ENCODE measurements at places on chromosomes 4 and X.
A peak's percentile ranks its signal among the peaks of the same experiment; 100 is the strongest.

GRCh38 chr4:52234561-52235440 lies 183.7 kb downstream of the SPATA18 start:
- peak; percentile 48 for DNase-seq

DNA sequence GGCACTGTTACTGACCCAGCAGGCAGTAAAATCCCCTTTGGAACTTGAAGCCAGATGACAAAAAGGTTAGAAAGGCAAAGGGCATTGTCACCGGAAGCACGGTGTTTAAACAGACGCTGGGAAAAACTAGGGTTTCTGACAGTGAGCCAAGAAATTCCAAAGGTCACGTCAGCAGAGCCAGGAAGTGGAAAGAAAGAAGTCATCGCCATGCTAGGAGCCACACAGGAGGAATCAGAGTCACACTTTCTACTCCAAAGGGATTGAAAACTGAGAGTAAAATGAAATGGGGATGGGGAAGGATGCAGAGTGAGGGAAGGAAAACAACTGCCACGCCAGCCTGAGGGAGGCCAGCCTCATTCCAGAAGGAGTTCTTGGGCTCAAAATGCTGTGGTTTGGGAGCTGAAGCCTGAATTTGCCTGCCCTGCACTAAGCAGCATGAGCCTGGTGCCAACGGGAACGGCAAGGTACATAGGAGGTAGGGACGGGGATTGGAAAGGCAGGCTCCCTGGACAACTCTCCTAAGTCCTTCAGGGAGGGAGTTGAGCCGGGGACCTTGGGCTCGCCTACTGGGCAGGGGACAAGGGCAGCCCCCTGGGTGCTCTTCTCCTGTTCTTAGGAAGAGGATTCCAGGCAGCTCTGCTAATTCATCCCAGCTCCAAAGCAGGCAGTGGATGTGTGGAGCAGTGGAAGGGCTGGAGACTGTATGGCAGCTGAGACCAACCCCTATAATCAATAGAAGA lies 66.8 kb downstream of the SOWAHB start:
- peak; percentile 26 for DNase-seq

GRCh38 chr4:82515705-82516104 lies 46.1 kb downstream of the TMEM150C start:
- DNase-seq = peak; percentile 13

- DNase-seq = no peak
These were observed 9.1 kb downstream of the NOCT start for GRCh38 chr4:139024686-139025085.

DNA sequence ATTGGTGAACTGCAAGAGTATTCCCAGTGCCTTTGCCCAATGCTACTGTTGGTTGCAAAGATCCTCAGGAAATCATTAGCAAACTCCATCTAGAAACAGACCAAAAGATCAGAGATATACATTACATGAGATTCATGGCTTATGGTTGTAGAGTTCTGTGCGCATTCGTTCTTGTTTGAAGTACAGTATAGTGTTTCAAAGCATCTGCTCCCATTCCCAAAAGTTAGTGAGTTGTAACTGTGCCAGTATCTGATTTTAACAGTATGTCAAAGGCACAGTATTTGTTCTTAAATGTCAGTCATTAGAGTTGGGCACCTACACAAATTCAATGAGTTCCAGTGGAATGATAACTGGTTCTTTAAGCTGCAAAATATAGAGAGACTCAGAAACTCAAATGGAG lies 314.7 kb upstream of the ATOH1 start:
- DNase-seq = no peak

DNA sequence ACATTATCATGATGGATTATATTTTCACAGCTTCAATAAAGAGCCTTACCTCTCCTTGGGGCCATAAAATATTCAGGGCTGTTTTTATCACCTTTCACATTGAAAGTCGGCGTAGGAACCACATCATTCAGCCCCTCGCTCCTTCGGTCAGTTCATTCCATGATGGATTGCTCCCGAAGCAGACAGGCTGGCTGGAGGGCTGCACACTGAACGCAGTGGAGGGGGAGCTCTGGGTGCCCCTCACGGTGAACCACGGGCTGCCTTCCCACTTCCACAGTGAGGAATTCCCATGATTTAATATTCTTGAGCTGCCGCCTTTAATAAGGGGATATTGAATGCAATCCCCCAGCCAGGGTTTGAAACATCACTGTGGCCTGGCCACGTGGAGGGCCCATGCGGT lies 16.0 kb downstream of the PPP2R2C start:
- no peak for DNase-seq

- no peak for DNase-seq
These were observed 112.9 kb upstream of the ACSL4 start for GRCh38 chrX:109845996-109846395.

- no peak for DNase-seq
These were observed 995.5 kb downstream of the RAB28 start for GRCh38 chr4:12488672-12489071.

- no peak for DNase-seq
These were observed 28.3 kb upstream of the CLDN24 start for GRCh38 chr4:183350317-183351071.

DNA sequence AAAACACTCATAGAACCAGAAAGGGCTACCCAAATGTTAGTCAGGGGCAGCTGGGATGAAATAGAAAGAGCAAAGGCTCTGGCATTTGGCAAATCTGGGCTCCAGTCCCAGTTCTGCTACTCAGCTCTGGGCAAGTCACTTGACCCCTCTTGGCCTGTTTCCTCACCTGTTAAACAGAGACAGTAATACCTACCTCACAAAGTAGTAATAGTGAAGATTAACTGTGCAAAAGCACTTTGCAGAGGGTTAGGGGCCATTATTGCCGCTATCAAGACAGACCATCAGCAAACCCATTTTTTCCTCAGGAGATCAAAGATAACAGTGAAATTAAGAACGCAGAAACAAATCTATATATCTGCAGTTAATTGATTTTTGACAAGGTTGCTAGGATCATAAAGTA lies 20.6 kb downstream of the ZBTB33 start:
- DNase-seq = no peak

- DNase-seq = no peak
These were observed 41.8 kb downstream of the HTRA3 start for GRCh38 chr4:8311101-8312068.

DNA sequence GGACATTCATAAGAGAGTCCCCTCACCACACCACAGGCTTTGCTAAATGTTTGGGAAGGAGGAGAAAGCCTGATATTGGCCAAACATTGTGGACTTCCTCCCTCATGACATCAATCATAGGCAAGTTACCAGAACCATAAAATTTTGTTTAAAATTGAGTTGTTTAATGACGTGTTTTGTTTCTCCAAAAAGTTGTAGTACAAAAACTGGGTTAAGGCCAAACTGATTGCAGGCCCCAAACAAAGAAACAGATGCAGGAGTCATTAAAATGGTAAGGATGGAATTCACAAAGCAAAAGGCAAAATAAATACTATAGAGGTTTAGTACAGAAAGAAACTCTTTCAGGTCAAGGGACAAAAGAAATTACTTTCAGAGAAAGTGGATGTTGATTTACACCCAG lies 3.9 kb upstream of the ODAM start:
- DNase-seq = no peak

DNA sequence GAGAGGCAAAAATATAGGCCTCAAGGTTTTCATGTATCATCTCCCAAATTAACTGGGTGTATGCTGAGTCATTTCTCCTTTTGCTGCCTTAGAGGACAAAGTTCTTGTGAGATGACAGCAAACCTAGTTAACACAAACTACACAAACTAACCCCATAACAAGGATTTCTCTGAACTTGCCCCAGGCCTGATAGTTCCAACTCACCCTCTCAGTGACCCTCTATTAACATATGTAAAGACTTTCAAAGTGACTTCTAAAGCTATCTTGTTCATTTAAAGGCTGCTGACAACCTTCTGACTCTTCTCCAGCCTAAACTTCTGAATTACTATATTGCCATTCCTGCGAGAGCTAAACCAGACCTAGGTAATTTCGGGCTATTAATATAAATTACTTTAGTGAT lies 43.2 kb upstream of the CCDC149 start:
- DNase-seq = no peak

DNA sequence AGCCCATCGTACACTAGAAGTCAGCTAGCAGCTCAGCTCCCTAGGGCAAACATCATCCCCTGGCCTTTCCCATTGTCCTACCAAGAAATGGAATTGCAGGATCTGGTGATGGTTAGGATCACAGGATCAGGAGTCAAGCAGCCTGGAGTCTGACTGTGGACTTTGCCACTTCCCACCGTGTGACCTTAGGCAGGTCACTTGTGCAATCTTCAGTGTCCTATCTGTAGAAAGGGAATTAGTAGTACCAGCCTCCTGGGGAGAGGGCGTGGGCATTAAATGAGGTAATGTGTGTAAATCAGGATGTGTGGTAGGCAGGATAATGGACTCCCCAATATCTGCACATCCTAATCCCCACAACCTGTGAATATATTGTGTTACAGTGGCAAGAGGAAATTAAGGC lies 38.6 kb upstream of the APLN start:
- DNase-seq = no peak

DNA sequence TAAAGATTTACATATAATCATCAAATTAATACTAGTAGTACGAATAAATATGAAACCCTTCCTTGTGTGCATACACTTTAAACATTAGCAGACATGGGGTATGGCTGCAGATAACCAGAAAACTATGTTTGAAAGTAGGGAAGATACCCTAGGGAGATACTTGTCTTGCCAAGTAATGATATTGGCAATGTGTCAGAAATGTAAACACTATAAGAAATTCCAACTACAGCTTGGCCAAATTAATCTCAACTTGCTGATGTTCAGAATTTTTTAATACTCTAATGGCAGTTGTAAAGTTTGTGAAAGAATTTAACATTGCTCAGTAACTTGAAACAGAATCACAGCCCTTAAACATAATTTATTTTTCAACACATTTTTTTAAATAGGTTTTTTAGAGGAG lies 27.4 kb upstream of the HPGD start:
- DNase-seq = no peak

- no peak for DNase-seq
These were observed 4.4 kb downstream of the SEPTIN11 start for GRCh38 chr4:76953956-76954355.

DNA sequence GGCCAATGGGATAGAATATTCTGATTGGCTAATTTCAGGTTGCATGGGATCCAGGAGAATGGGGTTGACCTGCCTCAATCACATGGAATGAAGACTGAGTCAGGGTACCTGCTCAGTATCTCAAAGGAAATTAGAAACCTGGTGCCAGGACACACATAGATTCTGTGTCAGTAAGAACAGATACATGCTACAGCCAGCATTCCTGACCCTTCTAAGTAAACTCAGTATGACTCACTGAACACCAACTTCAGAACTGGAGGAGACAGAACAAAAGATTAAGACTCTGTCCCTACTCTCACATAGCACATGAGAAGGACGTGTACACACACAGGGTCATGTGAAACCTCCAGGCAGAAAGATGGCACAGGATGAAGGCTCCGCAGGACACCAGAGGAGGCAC lies 54.5 kb downstream of the FAM184B start:
- no peak for DNase-seq

- no peak for DNase-seq
These were observed 314.9 kb upstream of the DIPK2B start for GRCh38 chrX:45515262-45516215.

GRCh38 chrX:67555578-67556203 lies 11.9 kb downstream of the AR start:
- DNase-seq = no peak

- DNase-seq = no peak
These were observed 6.5 kb upstream of the NDST4 start for GRCh38 chr4:115119804-115120352.

DNA sequence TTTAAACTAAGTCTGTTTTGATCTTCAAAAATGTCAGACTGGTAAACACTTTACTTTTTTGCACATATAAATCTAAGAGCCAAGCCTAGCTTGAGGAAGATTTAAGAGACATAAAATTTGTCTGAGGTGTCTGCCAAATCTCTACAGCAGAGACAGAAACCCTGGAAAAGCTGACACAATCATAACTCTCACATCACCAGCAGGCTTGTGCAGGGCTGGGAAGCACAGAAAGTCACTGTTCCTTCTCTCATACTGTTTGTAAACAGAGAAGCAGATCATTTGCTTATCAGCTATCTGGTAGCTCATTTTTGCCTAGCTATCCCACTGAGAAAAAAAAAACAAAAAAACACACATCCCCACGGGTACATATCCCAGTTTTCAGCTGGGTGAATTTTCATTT lies 7.0 kb downstream of the ENOX2 start:
- no peak for DNase-seq

DNA sequence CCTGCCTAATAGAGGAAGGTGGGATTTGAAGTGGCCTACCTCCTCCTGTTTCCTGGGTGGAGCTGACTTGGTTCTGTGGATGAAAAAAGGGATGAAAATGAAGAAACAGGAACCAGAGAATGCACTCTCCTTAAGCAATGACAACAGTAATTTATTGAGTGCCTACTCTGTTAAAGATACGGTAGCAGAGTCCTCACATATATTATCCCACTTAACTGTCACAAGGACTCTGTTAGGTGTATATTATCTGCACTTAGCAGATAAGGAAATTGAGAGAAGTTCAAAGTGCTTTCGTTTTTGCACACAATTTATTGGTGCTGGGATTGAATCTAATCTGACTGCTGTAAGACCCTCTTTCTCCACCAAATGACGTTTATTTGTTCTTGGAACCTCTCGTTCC lies 301.2 kb downstream of the PACRGL start:
- no peak for DNase-seq

DNA sequence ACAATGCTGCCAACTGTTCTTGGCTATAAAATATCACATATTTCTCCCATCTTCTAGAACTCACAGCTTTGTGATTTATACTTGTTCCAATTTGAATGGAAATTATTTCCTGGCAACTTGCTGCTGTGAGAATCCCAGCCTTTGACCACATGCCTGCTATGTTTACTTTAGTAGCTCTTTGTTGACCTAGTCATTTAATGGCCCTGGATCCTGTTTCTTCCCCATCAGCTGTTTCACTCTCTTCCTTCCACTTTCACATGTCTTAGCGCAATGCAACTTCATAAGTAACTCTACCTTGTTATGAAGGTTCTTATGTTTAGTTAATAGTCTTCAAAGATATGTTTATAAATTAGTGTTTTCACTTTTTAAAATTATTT lies 1973.6 kb upstream of the AGA start:
- DNase-seq = no peak

DNA sequence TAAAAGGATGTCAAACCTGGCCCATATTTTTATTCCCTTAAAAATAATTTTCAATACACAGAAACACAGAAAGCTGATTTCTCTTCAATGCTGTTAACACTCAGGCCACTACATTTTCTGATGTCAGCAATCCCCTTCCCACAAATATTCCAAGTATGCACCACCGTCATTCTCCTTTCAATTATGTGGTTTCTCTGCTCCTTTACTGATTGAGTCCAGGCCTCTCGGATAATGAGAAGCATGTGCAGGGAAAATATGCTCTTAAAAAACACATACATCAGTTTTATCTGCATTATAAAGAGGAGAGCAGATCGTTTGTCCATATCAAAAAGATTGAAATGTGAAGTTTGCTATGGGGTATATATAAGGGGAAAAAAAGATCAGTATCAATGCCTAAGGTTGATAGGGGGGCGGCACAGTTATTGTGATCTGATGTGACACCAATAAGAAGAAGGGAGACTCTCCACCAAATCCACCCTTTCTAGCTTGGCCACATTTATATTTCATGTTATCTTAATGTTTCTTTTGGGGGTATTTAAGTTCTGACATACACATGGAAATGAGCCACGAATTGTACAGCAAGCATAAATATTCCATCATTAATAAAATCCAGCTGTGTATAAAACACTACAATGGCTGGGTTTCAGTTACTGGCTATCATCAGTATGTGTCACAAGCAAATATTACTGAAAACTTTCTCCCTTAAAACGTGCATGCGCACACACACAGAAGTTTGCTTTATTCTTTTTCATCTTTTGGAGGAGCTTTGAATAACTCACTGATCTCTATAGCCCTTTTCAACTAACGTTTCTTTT lies 6.4 kb downstream of the AMOT start:
- DNase-seq = no peak

- DNase-seq = no peak
These were observed 28.8 kb upstream of the SCOC start for GRCh38 chr4:140344621-140345020.
